ENCODE measurements at places on chromosomes 5 and 9.

DNA sequence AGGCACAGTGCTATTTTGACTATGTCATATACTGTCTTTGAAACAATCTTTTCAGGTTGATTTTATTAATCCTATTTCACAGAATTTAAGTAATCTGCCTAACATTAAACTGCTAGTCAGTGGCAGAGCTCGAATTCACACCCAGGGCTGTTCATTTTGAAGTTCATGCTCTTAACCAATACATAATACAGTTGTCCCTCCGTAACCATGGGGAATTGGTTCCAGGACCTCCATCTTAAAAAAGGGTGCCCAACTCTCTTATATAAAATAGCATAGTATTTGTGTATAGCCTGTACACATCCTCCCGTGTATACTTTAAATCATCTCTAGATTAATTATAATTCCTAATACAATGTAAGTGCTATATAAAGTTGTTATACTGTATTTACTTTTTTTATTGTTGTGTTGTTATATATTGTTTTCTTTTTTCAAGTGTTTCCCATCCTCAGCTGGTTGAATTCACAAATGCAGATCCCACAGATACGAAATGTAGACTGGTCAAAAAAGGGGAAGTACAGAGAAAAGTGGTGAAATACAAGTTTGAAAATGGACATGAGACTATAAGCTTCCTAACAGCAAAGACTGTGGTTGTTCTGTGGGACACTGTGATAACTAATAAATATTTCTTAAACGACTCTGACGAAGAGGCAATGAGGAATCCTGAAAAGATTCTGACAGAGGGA is 18.3 kb downstream of the RFX3 start:
- no peak for DNase-seq

DNA sequence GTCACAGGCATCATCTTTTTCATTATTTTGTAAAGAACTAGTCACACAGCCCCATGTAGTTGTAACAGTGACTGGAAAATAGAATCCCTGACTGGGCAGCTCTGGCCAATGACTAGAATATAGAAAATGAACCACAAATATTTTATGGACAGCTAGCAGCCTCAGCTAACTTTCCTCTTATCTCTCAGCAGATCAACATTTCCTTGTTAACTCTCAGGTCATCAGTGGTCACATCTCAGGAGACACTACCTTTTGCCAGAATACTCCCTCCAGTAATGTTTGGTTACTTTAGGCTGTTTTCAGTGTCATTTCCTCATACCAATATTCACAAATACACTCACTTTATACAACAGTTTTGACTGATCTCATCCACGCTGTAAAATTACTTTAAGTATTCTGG is 43.9 kb downstream of the FAM169A start:
- DNase-seq, result no peak

GRCh38 chr5:69295088-69295754 is 37.4 kb downstream of the CCDC125 start:
- no peak for DNase-seq

DNA sequence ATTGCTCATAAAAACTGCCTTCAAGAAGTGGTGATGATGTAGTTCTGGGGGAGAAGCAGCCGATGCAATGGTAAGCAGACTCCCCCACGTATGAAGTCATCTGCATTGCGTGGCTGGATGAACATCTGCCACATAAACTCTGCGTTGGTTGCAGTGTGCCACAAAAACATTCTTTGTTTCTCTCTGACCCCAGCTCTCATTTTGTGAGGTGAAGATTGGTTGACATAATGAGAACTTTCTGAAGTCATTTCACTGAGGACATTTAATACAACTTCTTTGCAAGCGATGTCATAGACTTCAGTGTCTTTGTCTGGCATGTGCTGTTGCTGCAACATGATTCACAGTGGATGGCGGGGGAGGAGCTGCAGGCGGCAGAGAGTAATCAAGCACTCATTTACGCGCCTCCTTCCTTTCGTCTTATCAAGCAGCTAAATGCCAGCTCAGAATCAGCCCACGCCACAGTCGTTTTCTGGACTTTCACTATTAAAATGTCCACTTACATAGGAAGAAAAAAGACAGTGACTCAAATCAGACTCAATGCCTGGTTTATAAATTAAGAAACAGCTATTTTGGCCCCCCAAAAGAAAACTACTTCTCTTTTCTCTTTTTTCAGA is 91.5 kb upstream of the NFIL3 start:
- DNase-seq, result peak; percentile 17

DNA sequence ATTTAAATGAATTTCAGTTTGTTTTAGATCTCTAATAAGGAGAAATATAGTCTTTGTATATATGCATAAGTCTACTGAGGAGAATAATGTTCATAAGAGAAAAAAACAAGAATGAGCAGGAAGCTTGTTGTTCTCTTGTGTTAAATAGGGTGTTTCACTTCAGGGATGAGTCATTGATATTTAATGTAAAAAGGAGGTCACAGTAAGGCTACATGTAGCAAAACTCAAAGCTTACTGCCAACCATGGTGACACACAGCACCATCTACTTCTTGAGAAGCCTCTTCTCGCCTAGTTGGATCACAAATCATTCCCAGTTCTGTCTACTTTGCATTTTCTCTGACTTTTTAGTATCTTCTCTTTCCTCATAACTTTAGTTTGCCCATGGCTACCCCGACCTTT is 1466.0 kb upstream of the C9orf72 start:
- no peak for DNase-seq

- no peak for DNase-seq
Measured at GRCh38 chr5:6783787-6784186, 70.6 kb downstream of the TENT4A start.

- no peak for DNase-seq
Measured at GRCh38 chr5:15065091-15065490, 193.5 kb upstream of the ANKH start.

- DNase-seq, result no peak
Measured at GRCh38 chr9:82539856-82540579, 522.9 kb downstream of the RASEF start.

DNA sequence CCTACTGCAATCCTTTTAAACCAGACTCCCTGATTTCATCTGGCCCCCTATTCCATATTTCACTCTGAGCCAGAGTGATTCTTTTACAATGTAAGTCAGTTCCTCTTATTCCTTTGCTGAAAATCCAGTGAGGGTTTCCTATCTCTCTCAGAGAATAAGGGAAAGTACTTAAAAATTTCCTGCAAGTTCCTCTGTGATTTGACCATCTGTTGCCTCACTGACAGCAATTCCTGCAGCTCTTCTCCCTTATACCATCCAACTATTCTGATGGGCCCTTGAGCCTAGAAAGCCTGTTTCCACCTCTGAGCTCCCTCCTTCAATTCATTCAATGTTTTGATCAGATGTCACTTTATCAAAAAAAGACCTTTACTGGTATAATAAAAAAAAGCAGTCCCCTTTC is 317.1 kb upstream of the CCNH start:
- no peak for DNase-seq

DNA sequence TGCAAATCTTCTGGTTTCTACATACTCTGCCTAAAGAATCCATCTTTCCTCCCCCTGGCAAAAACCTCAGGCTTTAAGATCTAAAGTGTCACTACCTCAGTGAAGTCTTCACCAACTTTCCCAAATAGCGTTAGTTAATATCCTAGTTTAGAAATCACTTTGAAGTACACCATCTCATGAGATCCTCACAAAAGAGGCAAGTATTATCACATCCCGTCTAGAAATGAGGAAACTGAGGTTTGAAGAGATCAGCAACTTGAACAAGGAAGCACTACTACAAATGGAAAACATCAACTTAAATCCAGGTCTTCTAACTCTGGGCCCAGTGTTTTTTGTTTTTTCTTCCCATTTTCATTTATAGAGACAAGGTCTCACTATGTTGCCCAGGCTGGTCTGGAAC is 4.6 kb downstream of the AP3B1 start:
- DNase-seq, result no peak

- DNase-seq, result no peak
Measured at GRCh38 chr9:96691326-96691725, 36.2 kb upstream of the PRXL2C start.

DNA sequence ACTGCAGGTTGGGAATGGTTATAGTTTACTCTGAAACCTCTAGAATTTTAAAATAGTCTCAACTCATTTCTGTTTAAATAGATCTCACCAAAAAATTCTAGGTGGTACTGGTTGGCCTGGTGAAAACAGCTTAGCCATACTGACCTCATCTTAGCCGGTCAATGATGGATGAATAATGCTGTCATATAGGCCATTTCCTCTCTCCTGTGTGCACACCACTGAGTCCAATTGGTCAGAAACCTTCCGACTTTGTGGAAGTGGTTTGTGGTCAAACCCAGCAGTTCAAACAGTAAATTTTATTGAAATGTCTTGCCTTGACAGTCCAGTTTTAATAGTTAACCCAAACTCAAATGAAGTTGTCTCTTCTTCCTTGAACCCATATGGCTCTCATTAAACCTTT is 98.6 kb downstream of the GIN1 start:
- DNase-seq, result no peak

DNA sequence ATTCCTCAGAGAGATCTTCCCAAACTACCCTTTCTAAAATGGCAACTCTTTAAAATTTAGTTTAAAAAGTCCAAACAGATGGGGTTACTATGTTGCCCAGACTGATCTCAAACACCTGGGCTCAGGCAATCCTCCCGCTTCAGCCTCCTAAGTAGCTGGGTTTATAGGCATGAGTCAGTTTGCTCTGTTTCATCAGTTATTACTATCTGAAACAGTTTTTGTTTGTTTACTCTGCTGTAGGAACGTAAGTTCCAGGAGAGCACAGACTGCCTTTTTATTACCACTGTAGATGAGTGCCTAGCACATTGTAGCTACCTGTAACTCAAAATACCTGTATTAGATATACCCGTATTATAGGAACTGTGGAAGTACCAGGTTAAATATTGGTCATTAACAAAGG is 89.4 kb downstream of the UHRF2 start:
- DNase-seq, result no peak

- DNase-seq, result peak; percentile 49
Measured at GRCh38 chr5:143023411-143024096, 253.4 kb downstream of the ARHGAP26 start.

- no peak for DNase-seq
Measured at GRCh38 chr9:118529210-118529609, 825.0 kb downstream of the TLR4 start.

DNA sequence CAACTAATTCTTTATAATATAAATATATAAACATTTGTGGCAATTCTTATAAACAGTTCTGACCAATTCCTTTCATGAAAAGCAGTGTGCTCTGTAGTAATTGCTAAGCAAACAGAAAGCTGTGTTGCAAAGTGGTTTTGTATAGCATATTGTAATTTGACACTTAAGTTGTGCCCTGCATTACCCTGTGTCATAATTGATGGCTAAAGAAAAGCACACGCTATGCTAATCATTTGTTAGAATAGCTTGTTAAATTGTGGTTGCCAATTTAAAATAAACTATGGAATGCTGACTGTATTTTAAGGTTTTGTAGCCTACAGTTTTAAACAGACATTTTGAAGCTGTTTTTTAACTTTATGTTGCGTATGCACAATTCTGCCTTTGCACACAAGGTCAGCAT is 140.0 kb downstream of the PBX3 start:
- no peak for DNase-seq

- peak; percentile 62 for DNase-seq
Measured at GRCh38 chr5:127029581-127030258, 638 bp downstream of the MARCHF3 start.

DNA sequence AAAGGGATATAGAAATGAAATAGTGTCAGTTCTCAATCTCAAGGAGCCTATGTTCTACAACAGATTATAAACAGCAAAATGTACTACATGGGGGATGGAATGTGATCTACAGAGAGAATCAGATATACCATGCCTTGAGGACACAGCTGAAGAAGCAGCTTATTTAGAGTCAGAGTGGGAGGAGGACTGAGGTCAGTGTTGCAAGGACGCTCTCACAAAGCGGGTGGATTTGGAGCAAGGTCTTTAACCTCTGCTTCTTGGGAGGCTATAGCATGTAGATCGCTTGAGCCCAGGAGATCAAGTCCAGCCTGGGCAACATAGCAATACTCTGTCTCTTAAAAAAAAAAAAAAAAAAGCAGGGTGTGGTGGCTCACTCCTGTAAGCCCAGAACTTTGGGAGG is 32.8 kb upstream of the PLIN2 start:
- no peak for DNase-seq

DNA sequence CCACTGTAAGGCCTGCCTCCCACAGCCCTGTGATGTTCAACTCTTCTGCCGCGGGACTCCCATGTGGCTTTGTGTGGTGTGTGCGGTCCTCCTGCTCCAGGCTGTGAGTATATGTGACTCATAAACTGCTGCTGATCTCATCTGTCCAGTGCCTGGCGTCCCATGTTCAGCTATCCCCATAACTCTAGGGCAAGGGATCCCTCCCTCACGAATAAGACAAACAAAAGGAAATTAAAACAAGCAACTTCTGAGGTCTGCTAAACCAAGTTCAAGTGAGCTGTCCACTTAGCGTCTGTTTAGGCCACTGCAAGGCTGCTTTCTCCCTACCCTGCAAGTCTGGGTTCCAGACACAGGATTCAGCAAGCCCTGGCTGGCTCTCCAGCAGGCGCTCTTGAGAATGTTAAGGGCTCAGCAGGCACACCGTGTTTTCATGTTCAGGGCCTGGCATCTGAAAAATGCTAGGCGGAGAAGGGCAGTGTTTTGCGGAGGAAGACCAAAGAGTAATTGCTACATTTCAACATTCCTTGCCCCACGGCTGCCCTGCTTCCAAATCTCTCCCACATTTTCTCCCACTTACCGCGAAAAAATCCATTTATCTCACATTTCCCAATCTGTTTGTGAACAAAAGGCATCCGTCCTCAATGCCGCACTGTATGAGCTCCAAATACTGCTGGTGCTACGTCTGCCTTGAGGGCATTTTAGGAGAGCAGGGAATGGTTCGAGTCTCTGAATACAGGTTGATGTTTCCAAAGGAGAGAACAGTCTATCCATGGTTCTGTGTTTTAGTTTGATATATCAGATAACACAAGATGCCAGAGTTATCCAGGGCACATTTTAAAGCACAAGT is 280.2 kb downstream of the SEMA5A start:
- no peak for DNase-seq

- DNase-seq, result no peak
Measured at GRCh38 chr5:107329850-107330249, 340.9 kb downstream of the EFNA5 start.

DNA sequence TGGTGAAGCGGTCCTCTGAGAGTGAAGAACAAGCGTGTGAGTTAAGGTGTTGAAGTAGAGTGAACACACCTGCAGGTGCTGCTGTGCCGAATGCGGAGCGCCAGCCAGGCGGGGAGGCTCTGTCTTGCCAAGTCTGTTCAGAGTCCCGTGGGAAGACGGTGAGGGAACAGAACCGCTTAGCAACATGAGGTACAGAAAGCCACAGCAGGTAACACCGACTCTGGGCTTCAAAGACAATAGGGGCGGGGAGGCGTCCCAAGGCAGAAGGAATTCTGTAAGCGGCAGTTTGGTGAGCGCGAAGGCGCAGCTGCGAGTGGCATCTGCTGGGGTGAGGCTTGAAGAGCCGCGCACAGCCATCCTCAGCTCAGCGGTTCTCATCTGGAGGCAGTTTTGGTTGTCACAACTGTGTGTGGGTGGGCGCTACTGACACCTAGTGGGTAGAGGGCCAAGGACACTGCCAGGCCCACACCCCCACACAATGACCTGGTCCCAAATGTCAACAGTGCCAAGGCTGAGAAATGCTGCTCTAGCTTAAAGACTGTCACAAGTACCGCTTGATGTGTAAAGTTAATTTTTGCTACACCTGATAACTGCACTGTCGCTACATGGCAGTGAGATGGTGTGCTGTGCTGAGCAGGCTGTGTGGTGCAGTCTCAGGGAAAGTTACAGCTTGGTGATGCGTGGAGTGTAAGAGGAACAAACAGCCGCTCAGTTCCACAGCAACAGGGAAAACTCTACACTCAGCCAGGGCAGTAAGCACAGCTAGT is 67.4 kb upstream of the TBC1D9B start:
- DNase-seq, result no peak

Data from stimulated activated CD4-positive, alpha-beta T cell treated with anti-CD3 and anti-CD28 coated beads, Interleukin-4, amount 100 ng/mL, for 24 hours (primary cell).